Stimulated activated CD4-positive, alpha-beta T cell treated with anti-CD3 and anti-CD28 coated beads, TNF-alpha, amount 100 ng/mL, for 24 hours (primary cell): ENCODE measurements at places on chromosomes 12 and 14.
A peak's percentile ranks its signal among the peaks of the same experiment; 100 is the strongest.

DNA sequence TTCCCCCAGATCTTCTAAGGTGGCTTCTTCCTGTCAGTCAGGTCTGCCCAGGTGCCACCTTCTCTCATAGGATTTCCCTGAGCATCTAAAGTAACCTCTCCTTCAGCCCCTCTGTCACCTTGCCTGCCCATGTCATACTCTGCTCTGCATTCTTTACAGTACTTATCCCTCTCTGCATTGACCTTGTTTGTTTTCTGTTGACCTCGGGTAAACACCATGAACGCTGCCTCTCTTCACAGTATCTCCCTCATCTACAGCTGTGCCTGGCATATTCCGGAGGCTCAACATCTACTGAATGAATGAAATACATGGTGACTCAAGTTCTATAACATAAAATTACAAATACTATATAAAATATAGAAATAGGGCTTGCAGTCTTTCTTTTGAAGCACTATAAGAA, 10.1 kb upstream of the PPM1A start:
- DNase-seq = no peak

- no peak for DNase-seq
Measured at GRCh38 chr14:101865288-101865687, 99.1 kb upstream of the DYNC1H1 start.

- DNase-seq = no peak
Measured at GRCh38 chr14:47262801-47263200, 412.6 kb downstream of the MDGA2 start.

DNA sequence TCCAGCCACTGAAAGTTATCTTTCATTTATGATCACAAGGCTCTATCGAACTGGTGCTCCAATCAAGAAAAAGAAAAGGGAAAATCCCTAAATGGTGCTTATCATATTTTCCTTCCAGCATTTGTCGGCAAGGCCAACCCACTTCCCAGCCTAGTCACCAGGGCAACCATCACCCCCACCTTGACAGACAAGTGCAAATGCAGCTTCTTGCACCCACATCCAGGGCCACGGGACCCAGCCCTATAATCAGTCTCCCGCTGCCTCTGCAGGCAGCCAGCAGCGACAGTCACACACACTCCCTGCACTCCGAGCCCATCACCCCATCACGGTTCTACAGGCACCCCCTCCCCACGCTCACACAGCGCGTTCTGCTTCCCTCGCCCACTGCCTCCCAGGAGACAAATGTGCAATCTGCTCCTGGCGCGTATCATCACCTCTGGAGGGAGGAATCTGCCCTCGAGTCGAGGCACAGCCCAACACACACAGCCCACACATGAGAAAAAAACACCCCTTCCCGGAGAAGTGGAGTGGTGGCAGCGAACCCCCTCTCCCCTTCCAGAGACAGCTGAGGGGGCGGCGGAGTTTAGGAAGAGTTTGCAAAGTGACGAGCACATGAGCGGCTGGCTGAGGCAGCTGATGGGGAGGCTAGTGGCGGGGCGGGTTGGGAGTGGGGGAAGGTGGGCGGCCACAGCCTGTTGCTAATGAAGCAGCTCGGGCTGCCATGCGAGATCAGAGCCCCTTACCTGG, 9.3 kb upstream of the PPP4R4 start:
- peak; percentile 61 for DNase-seq

DNA sequence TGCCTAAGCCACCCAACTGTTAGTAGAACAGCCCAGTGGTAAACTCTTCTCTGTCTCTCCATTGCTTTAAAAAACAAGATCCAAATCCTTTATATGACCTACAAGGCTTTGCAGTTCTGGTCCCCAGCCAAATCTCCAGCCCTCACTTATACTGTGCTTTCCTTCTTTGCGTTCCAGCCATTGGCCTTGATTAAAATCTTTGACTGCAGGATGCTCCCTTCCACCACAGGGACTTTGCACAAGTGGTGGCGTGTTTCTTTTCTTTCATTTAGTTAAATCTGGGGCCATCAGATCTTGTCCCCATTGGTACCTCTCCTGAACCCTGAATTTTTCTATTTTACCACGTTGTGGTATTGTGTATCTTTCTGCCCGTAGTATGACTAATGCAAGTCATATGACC, 183.7 kb downstream of the VRK1 start:
- no peak for DNase-seq

DNA sequence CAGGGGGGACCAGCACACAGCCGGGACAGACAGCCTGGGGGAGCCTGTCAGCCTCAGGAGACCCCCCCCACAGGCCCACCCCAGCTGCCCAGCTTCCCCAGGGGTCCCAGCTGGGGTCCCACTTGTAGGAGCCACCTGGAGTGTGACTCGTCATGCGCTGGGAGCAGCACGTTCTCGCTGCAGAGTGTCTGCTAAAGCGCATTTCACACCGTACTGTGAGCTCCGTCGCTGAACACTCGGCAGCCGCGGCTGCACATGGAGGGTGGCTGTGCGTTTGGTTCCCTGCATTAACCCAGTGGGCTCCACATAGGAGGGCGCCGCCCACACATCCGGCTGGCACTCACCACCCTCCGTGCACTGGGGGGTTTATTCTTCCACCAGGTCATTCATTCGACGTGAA, 56.7 kb downstream of the FBRSL1 start:
- DNase-seq = no peak

DNA sequence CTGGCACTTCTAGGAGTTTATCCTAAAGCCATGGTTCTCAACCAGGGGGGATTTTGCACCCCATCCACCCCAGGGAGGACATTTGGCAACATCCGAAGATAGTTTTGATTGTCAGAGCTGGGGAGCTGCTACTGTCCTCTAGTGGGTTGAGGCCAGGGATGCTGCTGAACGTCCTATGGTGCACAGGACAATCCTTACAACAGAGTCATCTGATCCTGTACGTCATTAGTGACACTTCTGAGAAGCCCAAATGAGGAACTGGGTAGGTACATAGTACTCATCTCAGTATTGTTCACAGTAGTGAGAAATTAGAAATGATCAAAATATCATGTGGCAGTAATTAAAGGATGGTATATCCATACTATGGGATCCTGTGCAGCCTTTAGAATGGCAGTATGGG, 185.1 kb downstream of the CHST11 start:
- DNase-seq = no peak

DNA sequence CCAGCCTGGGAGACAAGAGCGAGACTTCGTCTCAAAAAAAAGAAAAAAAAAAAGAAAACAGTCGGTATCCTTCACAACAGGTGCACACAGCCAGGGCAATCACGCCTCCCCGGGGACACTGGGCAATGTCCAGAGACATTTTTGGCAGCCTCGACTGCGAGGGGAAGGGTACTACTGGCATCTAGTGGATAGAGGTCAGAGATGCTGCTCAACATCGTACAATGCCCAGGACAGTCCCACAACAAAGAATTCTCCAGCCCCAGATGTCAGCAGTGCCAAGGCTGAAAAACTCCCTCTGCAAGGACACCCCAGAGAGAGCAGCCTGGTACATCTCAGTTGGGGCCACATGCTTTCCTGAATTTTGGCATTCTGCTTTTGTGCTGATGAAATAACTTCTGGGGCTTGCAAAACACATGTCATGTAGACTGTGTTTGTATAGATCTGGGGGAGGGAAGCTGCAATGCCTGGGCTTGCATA, 21.5 kb downstream of the ALDH2 start:
- DNase-seq = no peak

DNA sequence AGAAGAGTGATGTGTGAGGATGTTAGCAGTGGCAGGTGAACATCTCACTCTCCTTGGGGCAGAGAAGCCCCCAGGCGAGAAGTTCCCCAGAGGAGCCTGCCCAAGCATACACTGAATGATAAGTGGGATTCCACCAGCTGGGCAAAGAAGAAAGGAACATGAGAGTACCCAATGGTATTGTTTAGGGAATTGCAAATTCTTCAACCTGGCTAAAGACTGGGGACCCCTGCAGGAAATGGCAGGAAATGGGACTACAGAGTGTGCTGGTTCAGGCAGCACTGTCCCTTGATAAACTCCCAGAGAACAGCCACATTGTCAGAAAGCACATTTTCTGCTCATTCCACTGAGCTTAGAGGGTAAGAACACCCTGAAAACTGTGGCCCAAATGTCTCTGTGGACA, 121.3 kb downstream of the RPS29 start:
- no peak for DNase-seq

GRCh38 chr12:109099431-109100020, 2.1 kb downstream of the UNG start:
- no peak for DNase-seq

GRCh38 chr14:55800156-55800785, 220.3 kb downstream of the KTN1 start:
- no peak for DNase-seq

DNA sequence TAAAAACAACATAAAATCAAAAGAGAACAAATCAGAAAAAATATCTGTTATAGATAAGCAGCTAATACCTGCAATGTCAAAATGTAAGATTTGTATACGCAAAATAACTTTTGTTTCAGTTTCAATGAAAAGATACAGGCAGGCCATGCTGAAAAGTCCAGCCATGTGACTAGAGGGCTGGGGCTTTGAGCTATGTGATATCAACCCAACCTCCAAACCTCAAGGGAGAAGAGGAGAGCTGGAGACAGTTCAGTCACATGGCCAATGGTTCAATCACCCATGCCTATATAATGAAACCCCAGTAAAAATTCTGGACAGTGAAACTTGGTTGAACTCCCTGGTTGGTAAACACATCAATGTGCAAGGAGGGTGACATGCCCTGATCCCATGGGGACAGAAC, 5.3 kb downstream of the COX16 start:
- DNase-seq = no peak

GRCh38 chr12:110863161-110863560, 16.4 kb downstream of the CCDC63 start:
- DNase-seq = no peak

DNA sequence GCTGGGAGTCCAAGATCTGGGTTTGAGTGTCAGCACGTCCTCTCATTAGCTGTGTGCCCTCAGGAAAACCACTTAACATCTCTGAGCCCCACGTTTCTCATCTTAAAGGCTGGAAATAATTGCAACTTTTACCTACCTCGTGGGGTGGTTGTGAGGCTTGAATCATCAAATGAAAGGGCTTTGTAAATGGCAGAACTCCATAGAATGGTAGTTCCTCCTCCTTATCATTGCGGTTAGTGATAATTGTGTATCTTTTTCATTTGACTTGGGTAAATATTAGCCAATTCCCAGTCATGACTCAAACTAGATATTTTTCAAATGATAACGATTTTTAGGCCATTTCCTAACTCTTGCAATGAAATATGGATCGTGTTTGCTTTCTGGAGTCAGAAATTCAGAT, 205.5 kb downstream of the CHST11 start:
- no peak for DNase-seq

DNA sequence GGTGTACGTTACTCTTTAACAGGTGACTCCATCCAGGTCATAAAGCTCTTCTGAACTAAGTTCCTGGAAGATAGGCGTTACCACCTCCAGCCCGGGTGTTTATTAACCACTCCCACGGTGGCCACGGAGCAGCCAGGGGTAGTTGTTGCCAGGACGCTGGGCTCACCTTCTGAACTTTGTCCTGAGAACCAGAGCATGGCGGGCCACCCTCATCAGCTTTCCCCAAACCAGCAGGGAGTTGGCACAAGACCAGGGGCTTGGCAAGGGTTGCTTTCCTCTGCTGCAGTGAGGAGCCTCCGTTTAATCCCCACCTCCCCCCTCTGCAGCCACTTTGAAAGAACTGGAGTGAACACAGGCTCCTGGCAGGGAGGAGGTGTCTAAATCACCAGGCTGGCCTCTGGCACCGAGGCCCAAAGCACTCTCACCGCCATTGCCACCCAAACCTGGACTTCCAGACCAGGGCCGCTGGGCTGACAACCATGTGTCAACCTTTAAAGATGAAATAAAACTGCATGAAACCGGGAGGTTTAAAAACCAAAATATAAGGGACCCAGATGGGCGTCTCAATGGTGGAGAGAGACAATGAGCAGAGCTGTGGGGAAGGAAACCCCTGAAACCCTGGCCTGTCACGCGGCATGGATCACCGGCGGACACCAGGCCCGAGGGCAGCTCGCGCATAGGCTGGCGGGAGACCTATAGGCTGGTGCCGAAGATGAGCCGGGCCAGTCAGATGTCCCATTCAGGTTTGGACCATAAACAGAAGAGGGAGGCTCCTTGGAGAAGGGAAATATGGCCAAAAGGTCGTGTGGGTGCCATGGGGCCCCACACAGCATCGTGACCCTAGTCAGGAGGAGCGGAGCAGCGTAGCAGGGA, 30.9 kb upstream of the TDRD9 start:
- DNase-seq = no peak

- DNase-seq = no peak
Measured at GRCh38 chr14:72544615-72545387, 349.1 kb downstream of the DPF3 start.

- DNase-seq = no peak
Measured at GRCh38 chr12:9735601-9736000, 2.7 kb upstream of the CLECL1 start.

GRCh38 chr14:52834440-52834842, 43.0 kb upstream of the GNPNAT1 start:
- DNase-seq = no peak

GRCh38 chr14:61132336-61132735, 148.8 kb downstream of the TMEM30B start:
- DNase-seq = no peak

DNA sequence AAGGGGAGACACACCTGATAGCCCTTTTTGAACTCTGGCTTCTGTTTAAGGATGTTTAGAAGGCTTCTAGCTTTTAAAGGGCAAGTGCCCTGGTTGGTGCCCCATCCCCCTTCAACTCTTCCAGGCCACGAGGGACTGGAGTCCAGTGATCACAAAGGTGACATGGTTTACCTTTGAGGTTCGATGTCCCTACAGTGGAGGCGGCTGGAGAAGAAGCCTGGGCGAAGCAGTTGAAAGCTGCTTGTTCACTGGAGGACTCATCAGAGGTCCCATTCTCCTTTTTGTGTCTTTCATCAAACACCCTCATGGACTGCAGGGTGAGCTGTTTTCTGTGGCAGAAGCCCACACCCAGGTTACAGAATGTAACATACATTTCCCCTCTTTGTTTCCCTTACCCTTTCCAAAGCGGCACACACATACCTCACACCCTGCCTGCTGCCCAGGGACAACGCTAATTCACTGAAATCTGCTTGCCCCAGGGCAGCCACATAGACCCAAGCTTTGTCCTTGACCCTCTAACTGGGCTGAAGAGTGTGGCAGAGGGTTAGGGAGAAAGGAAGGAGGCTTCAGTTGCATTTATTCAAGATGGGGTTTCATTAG, 7.7 kb downstream of the TBX3 start:
- DNase-seq = no peak

GRCh38 chr14:78329371-78329770, 159.2 kb downstream of the NRXN3 start:
- no peak for DNase-seq

GRCh38 chr14:95164506-95164905, 7.2 kb upstream of the DICER1 start:
- no peak for DNase-seq

DNA sequence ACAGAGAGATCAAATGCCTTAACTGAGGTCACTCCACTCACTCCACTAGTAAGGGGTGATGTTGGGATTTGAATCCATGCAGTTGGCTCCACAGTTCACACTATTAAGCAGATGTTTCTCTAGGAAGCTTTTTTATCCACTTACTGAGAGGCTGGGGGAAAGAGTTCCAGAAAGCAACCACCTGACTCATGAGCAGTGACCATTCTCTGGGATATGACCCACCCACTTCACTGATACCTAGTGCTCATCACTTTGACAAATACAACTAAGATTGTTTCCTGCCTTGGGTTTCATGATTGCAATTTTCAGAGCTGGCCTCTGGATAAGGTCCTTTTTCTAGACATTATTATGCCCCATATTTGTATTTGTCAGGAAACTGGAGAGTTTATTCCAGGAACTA, 152.1 kb upstream of the PLEKHG7 start:
- DNase-seq = no peak

GRCh38 chr14:95483309-95484165, 32.9 kb downstream of the SYNE3 start:
- DNase-seq = no peak
